HS-27A (cell line): ENCODE measurements at places on chromosomes 16 and 17.

GRCh38 chr16:2425008-2425518 lies 4.2 kb upstream of the CCNF start:
- no peak for DNase-seq

DNA sequence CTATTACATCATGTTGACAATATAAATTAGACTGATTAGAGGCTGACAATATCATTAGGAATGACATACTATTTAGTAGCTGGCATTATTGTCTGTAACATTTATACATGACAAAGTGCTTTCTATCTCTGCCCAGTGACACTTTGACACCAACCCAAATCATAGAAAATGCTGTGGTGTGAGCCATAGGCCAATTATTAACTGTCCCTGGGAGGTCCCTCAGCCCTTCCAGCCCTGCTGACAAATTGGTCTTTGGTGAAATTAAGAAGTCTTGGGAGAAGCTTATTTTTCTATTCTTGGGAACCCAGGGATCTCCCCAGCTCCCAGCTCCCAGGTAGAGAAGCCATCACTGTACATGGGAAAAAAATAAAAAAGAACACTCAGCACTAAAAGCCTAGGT lies 179.6 kb downstream of the AIPL1 start:
- no peak for DNase-seq

DNA sequence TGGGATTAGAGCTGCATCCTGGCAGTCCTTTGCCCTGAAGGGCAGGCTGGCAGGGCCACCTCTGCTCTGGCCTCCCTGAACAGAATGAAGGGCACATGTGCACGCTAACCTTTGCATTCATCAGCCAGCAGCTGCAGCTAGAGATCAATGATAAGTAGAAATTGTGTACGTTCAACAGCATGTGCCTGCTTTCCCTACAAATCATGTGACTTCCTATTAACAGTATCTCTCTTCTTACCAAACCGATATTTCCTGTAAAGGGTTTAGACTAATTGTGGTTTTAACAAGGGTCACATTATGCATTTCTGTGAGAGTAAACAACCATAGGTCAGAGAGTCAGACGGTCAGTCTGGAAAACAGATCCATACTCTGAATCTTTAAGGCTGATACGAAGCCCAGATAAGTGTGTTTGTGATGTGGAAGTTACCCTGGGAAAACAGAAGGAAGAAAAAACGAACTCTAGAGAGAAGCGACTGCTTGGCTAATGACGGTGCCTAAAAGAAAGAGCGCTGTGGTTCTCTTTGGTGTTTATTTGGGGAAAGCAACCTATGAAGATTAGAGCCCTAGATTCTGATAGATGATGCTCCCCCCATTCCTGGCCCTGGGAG lies 219.4 kb downstream of the MAF start:
- no peak for DNase-seq

DNA sequence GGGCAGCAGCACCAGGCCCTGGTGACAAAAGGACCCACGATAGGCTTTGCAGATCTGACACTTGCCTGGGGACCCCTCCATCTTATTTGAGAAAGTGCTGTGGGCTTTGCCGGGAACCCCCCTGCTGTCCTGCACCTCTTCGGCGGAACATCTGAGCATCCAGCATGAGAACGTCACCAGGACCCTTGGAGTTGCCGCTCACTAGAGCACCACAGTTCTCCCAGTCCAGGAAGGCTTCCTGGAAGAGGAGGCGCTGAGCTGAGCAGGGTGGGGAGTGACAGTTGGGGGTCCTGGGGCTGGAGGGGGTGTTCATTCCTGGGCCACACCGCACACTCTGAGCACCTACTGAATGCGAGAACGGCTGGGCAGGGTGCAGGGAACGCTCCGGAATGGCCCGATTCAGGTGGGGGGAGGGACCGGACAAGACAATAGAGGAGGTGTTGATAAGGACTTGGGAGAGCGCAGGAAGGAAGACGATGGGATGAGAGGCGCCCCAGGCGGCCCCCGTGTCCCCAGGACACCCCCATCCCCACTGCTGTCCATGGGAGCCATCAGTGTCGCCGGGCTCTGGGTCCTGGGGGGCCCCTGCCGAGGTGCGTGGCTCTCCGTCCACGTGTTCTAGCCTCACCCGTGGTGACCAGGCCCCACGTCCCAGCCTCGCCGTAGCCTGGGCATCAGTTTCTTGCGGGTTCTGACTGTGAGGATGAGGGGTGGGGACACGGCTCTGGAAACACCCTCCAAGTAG lies 24.8 kb upstream of the CACNA1H start:
- no peak for DNase-seq

GRCh38 chr16:87551487-87551886 lies 50.8 kb upstream of the JPH3 start:
- no peak for DNase-seq

GRCh38 chr17:80636361-80637018 lies 91.9 kb downstream of the RPTOR start:
- no peak for DNase-seq

DNA sequence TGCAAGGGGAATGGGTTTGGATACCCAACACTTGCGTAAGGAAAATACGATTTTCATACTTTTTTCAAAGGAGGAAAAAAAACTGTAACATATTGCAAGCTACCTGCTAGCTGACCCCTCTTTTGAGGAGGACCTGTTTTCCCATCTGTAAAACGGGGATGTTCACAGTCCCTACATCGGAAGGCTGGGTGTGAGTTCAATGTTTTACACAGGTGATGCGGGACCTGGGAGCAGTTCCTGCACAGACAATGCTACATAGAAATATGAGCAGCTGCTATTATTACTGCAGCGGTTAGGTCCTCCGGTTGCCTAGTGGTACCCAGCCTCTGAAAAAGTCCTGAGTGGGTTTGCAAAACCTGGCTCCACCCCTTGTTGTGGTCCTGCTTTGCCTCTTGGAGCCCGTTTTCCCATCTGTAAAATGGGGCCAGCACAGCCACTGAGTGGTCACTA lies 3.5 kb downstream of the SOCS1 start:
- DNase-seq: no peak

DNA sequence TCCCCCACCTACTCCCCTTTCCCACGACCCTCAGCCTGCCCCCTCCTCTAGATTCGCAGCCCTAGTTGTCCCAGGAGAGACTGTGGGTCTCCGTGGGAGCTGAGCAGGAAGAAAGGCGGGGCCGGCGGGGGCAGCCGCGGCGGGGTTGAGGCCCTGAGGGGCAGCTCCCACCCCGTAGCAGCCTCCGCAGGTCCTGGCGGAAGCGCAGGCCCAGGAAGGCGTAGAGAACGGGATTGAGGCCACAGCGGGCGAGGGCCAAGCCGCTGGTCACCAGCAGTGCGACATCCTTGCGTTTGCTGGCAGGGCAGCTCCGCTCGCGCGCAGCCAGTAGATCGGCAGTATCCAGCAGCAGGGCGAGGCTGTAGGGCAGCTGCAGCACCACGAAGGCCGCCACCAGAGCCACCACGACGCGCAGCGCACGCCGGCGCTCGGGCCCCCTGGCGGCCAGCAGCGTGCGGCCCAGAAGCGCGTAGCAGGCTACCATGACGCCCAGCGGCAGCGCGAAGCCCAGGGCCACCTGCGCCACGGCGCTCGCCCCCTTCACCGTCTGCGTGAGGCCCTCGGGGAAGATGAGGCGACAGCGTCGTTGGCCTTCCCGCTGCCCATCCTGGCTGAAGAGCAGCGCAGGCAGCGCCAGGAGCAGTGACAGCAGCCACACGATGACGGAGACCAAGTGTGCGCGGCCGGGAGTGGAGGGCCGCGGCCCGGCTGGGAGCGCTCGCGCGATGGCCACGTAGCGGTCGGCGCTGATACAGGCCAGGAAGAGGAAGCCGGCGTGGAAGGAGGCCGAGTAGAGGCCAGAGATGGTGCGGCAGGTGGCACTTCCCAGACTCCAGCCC lies 1.9 kb downstream of the CCR10 start:
- no peak for DNase-seq

DNA sequence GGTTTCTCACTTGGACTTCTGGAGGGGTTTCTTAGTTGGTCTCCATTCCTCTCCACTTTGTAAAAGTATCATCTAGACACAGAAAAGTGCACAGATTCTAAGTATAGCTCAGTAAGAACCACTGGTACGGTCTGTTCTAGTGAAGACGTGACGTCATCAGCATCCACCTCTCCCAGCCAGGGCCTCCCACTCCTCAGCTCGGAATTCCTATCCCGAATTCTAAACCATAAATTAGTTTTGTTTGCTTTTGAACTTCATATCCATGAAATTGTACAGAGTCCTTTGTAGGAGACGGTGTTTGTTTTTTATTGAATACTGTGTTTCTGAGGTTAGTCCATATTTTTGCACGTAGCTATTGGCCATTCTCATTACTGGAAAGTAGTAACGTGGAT lies 25.5 kb downstream of the FOXK2 start:
- no peak for DNase-seq

- DNase-seq: no peak
These were observed 1.5 kb downstream of the MFSD6L start for GRCh38 chr17:8797621-8798175.

GRCh38 chr17:83200231-83200699 lies 120.9 kb downstream of the METRNL start:
- DNase-seq: no peak

- no peak for DNase-seq
These were observed 214.9 kb upstream of the MPHOSPH6 start for GRCh38 chr16:82384949-82385348.

DNA sequence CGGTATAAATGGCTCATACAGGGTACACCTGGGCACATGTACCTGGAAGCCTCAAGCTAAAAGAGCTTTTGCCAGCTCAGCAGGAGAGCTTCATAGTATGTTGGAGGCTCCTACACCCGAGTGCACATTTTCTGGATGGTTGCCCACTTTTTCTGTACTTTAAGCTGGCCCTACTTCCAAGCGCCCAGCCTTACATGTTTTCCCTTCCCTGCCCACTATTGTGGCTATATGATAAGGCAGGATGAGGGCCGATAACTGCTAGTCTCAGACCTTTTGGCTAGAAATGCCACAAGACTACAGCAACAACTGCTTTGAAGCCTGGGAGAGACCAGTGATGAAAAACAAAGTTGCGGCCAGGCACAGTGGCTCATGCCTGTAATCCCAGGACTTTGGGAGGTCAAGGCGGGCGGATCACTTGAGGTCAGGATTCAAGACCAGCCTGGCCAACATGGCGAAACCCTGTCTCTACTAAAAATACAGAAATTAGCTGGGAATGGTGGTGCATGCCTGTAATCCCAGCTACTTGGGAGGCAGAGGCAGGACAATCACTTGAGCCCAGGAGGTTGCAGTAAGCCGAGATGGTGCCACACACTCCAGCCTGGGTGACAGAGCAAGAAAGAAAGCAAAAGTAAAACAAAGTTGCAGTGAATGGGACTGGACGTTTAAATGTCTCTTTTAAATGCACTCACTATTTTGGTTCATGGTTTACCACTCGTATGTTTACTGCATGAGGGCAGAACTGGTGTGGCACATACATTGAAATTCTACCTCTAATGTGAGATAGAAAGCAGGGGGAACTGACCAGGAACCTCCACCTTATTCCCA lies 14.2 kb upstream of the MARCHF10 start:
- DNase-seq: no peak

DNA sequence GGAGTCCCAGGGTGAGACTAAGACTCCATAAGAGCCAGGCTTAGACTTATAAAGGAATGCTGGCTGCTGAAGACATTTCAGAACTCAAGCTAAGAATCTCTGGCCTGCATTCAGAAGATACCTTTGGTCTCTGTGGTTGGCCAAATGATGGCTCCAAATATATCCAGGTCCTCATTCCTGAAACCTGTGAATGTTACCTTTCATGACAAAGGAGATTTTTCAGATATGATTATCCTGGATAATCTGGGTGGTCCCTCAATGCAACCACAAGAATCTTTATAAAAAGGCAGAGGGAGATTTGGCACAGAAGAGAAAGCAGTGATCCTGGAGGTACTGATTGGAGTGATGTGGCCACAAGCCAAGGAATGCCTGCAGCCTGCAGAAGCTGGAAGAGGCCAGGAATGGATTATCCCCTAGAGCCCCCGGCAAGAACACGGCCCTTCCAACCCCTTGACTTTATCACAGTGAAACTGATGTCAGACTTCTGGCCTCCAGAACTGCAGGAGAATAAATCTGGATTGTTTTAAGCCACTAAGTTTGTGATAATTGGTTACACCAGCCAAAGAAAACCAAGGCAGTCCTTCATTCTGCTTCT lies 253.3 kb downstream of the SLC39A11 start:
- no peak for DNase-seq

GRCh38 chr17:75555679-75556153 lies 30.2 kb downstream of the LLGL2 start:
- no peak for DNase-seq

DNA sequence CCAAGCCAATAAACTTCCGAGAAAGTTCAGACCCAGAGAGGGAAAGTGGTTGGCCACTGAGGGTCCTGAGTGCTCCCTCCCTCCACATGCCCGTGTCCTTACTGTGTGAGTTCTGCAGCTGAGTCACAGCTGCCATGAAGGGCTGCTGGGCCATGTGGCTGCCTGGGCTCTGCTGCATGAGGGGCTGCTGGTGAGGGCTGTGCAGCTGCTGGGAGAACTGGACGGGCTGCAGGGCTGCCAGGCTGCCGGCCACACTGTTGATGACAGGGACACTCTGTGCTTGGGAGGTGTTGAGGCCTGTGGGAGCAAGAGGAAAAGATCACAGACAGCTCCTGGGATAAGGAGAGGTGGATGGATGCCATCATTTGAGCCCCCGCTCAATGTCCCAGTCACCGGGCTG lies 44.0 kb downstream of the HNF1B start:
- DNase-seq: no peak

- DNase-seq: no peak
These were observed 18.2 kb upstream of the SP6 start for GRCh38 chr17:47869114-47869513.

DNA sequence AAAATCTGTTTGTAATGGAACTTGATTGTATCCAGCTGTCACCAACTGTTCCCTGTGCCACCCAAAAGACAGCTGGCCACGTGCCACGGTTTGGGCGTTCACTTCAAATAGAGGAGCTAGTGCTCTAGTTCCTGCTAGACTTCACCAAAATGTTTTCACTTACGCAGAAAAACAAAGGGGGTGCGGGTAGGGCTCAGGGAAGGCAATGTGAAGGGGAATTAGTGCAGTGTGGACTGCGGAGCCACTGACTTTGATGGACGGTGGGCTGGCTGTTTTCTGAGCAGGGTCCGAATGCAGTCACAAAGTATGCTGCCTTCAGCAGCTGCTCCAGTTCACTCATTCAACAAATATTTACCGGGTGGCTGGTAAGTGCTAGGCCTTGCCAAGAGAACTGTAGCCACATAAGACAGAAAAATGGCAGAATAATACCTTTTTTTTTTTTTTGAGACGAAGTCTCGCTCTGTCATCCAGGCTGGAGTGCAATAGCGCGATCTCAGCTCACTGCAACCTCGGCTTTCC lies 7.6 kb upstream of the CYTH1 start:
- DNase-seq: no peak

- no peak for DNase-seq
These were observed 1.1 kb upstream of the ADCY7 start for GRCh38 chr16:50265260-50265659.

GRCh38 chr16:7290682-7291081 lies 42.0 kb upstream of the RBFOX1 start:
- DNase-seq: no peak
